H9 (cell line): ENCODE measurements at places on chromosomes 6 and 20. TPM values are rescaled to one million over a fixed set of nuclear protein-coding genes. Genes with fewer than 3 reads are reported as not detected.

- no peak for DNase-seq
Observed at GRCh38 chr6:166405386-166405785, 22.6 kb upstream of the MPC1 start.

DNA sequence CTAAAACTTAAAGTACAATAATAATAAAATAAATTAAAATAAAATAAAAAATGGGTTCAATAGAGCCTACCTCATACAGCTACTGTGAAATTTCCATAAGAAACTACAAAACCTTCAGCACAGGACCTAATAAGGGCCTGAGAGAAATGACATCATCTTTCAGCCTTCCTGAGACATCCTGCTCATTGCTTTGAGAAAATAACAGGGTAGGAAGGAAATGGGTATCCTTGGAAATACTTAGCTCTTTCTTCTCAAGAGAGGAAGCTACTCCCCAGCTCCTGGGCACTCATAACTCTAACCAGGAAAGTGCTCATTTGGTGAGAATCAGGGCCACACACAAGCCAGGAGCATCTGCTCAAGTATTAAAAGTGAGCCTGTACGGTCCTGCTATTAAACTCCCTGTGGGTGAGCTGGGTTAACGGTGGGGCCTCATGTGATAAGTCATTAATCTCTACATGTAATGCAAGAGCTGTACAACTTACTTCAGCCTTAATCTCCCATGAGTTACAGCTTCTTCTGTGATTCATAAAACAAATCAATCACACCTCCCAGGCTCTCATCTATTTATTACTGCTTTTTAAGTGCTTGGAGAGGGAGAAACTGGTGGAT is 141.4 kb downstream of the MAFB start:
- DNase-seq = no peak

DNA sequence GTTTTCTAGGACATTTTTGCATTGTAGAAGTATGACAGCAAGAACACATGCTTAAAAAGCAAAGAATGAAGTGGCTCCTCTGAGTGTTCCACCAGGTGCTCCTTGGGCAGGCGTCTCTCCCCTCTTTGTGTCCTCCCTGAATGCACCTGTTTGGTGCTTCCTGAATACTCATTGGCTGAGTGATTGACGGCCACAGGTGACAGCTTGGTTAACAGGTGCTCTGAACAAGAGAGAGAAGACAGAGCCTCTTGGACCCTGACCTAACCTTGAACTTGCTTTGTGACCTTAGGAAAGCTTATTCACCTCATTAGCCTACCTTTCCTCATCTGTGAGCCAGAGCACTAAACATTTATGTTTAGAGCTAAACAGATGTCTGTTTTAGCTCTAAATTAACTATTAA is 93.7 kb downstream of the TULP4 start:
- DNase-seq = no peak

GRCh38 chr6:107585815-107586435 is 96.0 kb downstream of the SOBP start:
- no peak for DNase-seq

Gene ENPP3
- 0.09 and 0.15 TPM in 2 replicates for total RNA-seq

Gene HDGFL1
- not detected in 2 replicates for total RNA-seq

Gene PCIF1
- 26.6 and 26.8 TPM in 2 replicates for total RNA-seq

Gene MOG
- 0.55 and 0.83 TPM in 2 replicates for total RNA-seq

Gene RIMS4
- 15.5 and 16.3 TPM in 2 replicates for total RNA-seq
